T-cell (primary cell): ENCODE measurements at places on chromosomes 7 and 10.
A peak's percentile ranks its signal among the peaks of the same experiment; 100 is the strongest.

- no peak for DNase-seq
Measured at GRCh38 chr10:58779594-58779993, 266.9 kb downstream of the BICC1 start.

GRCh38 chr7:148253629-148254028 is 336.9 kb upstream of the C7orf33 start:
- DNase-seq, result no peak

GRCh38 chr10:11170574-11170973 is 152.9 kb downstream of the CELF2 start:
- no peak for DNase-seq

DNA sequence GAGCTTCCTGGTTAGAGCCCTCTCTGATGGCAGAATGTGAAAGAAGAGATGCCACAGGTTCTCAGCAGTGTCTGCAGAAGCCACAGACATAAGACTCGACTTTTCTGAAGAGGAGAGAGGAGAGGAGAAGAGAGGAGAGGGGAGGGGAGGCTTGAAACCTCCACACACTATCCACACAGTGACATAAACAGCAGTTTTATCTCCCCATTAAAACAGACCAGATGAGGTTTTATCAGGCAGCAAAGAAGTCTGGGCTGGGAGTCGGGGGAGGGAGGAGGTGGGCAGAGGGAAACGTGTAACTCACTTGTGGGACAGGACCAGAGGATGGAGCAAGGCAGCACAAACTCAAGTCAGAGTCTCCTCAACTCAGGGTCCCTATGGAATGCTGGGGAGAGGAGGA is 76.5 kb downstream of the XPNPEP1 start:
- no peak for DNase-seq

- no peak for DNase-seq
Measured at GRCh38 chr7:84372155-84372621, 177.6 kb upstream of the SEMA3A start.

DNA sequence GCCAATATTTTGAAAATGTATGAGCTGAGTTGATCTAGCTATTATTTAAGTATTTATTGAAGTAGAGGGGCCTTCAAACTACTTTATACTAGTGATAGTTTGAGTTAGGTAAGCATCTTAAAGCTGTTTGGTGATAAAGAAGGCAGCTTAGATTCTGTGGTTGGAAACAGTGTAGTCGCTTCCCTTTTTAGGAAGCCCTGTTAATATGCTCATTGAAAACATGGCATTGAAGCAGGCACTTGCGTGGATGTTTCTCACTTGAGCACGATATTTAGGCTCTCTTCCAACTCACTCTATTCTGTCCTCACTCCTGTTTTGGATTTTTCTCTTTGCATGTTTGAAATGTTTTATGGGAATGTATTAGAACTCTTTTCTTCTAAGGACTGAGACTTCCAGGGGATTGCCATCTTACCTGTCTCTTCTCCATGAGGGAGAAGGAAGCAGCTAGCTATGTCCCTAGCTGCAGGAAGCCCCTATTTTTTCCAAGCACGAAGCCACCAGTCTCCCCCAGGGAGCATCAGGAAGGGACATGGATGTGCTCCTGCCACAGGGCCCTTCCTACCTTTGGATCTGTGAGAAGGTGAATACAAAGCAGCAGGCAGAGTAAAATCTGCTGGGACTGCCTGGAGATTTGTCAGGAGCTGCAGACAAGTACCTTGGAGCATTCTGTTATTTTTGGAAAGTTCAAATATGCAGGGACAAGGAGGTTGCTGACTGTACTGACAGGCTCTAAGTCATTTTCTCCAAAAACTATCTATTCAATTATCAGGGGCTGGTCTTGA is 22.0 kb upstream of the BMPR1A start:
- DNase-seq, result no peak

DNA sequence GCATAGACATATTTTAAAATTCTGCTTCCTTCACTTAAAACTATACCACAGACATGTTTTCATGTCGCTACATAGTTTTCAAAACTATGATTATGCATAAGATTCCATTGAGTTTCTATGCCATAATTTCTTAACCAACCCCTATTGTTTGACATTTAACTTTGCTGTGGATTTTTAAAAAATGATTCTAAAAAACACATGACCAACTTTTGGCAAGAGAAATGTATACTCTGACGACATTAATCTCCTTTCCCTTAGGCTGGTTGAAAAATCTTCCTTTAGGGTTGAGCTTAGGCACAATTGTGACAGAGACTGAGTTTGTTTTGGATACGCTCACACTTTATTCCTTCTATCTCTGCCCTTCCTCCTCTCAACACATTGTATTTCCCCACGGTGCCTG is 14.9 kb downstream of the CREB5 start:
- DNase-seq, result no peak

DNA sequence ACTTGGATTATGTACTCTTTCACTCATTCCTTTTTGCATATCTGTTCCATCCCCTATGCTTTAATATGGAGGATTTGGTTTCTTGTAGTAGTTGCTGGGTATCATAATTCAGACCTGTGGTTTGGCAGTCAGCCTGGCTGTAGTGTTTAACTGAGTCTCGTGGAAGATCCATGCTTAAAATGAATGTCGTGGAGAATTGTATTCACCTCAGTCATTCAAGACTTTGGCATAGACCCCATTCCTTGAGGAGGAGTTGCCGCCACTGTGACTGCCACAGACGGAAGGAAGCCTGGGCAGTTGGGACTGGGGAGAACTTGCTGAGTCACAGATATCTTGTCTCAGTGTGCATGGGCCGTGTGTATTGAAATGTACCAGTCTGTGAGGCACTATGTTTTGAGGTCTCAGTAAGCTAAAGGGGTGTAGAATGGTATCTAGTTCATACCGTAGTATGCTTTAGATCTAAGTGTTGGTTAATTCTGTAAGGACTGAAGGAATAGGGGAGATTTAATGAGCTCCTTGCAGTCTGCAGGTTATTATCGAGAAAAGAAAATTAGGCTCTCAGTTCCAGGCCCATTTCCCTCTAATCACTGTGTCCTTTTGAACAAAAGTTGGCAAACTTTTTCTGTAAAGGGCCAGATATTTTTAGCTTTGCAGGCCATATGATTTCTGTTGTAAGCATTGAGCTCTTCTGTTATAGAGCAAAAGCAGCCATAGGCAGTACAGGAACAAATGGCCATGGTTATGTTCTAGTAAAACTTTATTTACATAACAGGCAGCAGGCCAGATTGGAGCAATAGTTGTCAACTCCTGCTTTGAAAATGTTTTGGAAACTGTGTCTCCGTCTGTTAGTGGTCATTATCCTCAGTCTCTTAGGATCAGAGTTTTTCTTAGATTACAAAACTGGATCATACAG is 76.8 kb downstream of the TPST1 start:
- no peak for DNase-seq

- peak; percentile 68 for DNase-seq
Measured at GRCh38 chr10:7407368-7408290, 3.2 kb downstream of the SFMBT2 start.

- DNase-seq, result no peak
Measured at GRCh38 chr10:21217107-21217506, 308.4 kb downstream of the SKIDA1 start.

GRCh38 chr10:77756319-77757232 is 119.0 kb upstream of the KCNMA1 start:
- DNase-seq, result no peak

- no peak for DNase-seq
Measured at GRCh38 chr10:13758312-13758711, 171.5 kb downstream of the PRPF18 start.

GRCh38 chr7:42914421-42915045 is 2.7 kb upstream of the C7orf25 start:
- no peak for DNase-seq

DNA sequence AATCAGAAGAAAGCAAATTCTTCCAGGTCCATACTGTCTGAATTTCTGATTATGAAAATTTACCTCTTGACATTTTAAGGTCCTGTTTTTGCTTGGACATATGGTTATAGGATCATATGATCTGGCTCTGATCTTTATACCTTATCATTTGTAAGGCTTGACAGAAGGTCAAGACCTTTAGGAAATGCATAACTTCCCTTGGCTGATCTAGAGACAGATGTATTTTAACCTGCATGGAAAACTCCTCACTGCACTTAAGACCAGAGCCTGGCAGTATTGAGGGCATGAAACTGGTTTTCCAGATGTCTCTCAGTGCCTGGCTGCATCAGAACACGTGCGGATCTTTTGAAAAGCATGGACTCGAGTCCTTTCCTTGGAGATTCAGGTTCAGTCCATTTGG is 55.9 kb downstream of the TRRAP start:
- no peak for DNase-seq

DNA sequence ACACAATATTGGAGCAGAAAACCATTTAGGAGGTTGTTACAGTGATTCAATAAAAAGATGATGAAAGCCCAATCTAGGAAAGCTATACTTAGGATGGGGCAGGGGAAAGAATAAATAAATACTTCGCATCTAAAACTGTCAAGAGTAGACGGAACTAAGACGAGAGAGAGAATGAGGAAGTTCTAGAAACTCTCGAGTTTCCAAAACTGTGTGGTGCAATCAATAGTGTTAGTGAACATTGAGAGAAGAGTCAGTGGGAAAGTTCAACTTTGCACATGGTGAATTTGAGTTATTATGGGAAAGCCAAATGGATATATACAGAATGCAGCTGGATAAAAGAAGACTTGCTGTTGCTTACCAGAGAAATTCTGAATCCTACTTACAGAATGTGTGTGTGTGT is 133.8 kb upstream of the MEOX2 start:
- no peak for DNase-seq
